ENCODE measurements at places on chromosomes 6 and 20.

- no peak for DNase-seq
Measured at GRCh38 chr20:40441771-40442170, 247.3 kb downstream of the MAFB start.

DNA sequence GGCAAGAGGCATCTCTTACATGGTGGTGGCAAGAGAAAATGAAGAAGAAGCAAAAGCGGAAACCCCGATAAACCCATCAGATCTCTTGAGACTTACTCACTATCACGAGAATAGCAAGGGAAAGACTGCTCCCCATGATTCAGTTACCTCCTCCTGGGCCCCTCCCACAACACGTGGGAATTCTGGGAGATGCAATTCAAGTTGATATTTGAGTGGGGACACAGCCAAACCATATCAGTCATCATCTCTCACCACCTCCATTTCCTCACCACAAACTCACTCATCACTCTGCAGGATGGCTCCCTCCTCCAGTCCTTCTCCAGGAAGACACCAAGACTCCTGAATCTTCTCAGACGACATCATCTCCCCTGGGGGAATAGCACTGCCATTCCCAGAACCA is 25.8 kb upstream of the SLC16A10 start:
- DNase-seq = no peak

- DNase-seq = no peak
Measured at GRCh38 chr6:31305703-31306219, 33.9 kb upstream of the HLA-C start.

DNA sequence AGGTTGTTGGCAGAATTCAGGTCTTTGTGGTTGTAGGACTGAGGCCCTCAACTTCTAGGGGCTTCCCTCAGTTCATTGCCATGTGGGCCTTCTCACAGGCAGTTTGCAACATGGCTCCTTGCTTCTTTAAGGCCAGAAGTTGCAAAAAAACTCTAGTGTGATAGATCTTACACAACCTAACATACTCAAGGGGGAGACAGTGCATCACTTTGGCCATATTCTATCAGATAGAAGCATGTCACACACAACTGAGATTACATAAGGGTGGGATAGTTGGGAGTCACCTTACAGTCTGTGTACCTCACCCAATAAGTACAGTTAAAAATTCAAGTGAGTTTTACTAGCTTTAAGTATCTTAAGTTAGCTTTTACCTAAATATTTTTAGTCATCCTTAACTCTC is 1.6 kb downstream of the SIRPD start:
- DNase-seq = no peak

Data from NCI-H1048 (cell line).